Stimulated activated CD4-positive, alpha-beta T cell treated with anti-CD3 and anti-CD28 coated beads, Interleukin-2, amount 100 ng/mL, for 48 hours (primary cell): ENCODE measurements at places on chromosomes 7 and 10.

DNA sequence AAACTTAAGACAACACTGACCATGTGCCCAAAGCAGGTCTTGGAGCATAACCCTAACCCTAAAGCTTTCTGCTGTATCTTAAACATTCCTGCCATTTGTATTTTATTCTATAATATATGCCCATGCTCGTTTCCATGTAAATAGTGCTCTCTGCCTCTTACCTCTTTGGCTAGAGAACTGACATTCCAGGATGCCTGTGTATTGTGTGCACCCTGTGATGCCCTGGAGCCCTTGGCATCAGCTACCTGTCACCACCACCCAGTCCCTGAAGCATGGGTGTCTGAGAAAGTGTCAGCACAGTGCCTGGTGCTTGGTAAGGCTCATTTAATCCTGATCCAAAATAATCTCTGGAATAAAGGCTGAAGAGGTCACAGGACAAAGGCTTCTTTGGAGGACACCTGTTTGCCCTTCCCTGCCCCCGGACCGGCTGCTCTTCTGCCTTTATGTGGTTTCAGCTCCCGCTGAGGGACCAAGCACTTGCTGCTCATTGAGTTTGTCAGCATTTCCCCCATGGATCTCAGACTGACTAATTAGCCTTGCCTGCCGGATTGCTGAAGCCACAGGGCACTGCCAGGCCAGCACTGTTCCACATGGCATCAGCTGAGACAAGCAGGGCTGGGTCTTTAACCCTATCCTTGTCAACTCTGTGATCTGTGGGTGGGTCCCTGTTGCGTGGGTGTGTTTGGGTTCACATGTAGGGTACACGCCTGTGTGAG lies 139.1 kb upstream of the SORCS3 start:
- no peak for DNase-seq

DNA sequence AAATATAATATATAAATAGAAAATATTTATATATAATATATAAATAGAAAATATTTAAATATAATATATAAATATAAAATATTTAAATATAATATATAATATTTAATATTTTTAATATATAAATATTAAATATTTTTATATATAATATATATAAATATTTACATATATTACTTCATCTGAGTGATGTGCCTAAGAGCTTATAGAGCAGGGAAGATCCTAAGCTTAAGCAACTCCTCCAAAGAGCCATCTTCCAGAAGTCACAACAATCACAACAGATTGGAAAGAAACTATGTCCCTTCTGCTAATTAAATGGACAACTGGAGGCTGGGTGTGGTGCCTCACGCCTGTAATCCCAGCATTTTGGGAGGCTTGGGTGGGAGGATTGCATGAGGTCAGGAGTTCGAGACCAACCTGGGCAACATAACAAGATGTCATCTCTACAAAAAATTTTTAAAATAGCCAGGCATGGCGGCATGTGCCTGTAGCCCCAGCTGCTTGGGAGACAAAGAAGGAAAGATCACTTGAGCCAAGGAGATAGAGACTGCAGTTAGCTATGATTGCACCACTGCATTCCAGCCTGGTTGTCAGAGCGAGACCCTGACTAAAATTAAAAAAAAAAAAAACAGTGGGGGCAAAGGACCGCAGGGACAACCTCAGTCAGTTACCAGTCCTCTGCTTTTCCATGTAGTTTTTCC lies 198.7 kb downstream of the SKIDA1 start:
- no peak for DNase-seq

DNA sequence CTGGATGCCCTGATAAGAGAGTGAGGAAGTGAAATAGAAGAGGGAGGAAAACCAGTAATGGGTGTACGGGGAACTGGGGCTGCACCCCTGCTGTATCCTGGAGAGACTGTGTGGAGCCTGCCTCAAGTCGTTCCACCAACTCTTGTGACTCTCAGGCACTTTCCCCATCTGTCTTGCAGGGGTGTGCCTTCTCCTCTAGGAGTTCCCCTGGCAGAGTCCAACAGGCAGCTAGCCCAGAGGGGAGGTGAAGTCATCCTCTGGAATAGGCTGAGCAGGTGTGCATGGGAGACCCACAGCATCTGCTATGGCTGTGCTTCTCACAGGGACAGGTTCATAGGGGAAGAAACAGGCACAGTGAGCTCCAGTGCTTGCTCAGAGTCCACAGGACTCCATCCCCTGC lies 46.8 kb downstream of the WIPF3 start:
- DNase-seq, result no peak

- DNase-seq, result no peak
Observed at GRCh38 chr10:111890046-111890445, 293.5 kb downstream of the GPAM start.

GRCh38 chr7:73541722-73542121 lies 15.8 kb downstream of the BCL7B start:
- DNase-seq, result no peak

GRCh38 chr7:130910949-130911944 lies 177.2 kb upstream of the KLF14 start:
- DNase-seq, result no peak

GRCh38 chr7:40341836-40342235 lies 207.0 kb downstream of the SUGCT start:
- DNase-seq, result no peak

- no peak for DNase-seq
Observed at GRCh38 chr7:28823582-28823981, 134.5 kb downstream of the TRIL start.

DNA sequence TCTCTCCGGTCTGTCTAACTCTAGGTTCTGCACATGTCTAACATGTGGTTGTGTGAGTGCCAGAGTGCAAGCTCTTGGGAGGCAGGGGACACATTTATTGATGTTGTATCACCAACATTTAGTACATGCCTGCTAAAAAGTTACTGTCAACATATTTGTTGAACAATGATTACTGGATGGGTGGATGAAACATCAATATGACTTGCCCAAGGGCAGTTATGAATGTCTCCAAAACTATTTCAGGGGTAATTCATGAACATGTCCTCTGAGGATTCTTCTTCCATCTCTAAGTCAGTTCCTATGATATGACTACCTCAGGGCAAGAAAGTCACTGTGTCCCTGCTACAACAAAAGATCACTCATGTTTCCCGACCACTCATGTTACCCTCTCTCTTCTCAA lies 91.3 kb upstream of the STEAP1B start:
- DNase-seq, result no peak

- DNase-seq, result no peak
Observed at GRCh38 chr7:30074422-30075030, 46.3 kb downstream of the PLEKHA8 start.

DNA sequence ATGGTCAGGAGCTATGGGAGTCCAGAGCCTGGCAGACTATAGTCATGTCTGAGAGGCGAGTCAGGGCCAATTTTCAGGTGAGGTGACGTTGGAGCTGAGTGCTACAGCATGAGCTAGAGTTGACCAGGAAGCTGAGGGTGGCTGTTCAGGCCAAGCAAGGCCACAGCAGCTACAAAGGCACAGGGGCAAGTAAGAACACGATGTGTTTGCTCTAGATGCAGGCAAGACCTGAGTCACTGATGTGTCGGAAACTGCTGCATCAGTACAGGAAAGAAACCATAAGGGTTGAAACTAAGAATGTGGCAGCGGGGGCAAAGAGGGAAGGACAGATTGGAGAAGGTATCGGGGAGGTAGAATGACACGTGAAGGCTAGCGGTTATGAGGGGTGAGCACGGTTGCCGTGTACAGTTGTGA lies 11.8 kb upstream of the RRP12 start:
- DNase-seq, result no peak

DNA sequence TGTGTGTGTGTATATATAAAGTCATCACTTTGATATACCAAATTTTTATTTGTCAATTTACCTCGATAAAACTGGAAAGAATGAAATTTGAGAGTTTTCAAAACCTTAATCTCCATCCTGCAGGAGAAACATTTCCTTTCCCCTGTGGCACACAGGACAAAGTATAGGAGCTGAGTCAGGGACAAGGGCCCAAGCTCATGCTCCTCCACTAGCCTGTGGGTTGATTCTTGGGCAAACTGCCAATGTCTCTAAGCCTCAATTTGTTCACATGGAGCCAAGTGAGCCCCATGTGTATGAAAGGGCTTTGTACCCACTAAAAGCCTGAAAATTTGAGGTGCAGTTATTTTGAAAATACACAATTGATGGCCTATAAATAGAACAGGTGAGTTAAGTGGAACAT lies 60.3 kb upstream of the IL6 start:
- no peak for DNase-seq

DNA sequence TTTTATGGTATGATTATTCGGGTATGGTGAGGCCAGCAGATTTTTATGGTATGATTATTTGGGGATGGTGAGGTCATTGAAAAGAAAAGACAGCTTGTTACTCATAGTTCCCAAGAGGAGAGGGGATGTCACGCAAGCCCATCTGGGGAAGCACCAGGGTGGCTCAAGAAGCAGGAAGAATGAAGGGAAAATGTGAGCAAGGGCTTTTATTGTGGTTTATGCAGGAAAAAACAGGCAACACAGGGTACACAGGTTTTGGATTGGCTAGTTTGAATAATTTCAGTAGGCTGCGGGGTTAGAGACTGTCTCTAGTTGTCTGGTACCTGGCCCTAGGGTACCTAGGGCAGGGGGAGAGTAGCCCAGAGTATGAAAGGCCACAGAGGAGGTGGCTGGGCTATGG lies 26.8 kb upstream of the DGKI start:
- no peak for DNase-seq

GRCh38 chr10:28355376-28355775 lies 52.5 kb upstream of the MPP7 start:
- DNase-seq, result no peak

GRCh38 chr7:86775203-86775602 lies 131.5 kb downstream of the GRM3 start:
- no peak for DNase-seq
